ENCODE measurements at places on chromosomes 1 and 21.

- no peak for DNase-seq
Observed at GRCh38 chr1:5645135-5645399, 347.2 kb downstream of the NPHP4 start.

DNA sequence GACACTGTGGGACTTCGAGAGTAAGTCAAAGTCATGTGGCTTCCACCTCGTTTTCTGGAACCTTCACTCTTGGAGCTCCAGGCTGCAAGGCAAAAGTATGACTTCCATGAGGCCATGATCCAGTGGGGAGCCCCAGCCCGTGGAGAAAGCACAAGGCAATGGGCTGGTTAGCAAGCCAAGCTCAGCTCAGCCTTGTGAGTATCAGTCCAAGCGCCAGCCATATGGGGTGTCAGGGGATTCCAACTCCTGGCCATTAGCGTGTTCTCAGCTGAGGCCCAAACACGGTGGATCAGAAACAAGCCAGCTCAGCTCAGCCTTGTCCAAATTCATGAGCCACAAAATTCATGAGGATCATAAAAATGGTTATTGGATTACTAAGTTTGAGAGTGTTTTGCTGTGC is 261.0 kb downstream of the RHOU start:
- no peak for DNase-seq

DNA sequence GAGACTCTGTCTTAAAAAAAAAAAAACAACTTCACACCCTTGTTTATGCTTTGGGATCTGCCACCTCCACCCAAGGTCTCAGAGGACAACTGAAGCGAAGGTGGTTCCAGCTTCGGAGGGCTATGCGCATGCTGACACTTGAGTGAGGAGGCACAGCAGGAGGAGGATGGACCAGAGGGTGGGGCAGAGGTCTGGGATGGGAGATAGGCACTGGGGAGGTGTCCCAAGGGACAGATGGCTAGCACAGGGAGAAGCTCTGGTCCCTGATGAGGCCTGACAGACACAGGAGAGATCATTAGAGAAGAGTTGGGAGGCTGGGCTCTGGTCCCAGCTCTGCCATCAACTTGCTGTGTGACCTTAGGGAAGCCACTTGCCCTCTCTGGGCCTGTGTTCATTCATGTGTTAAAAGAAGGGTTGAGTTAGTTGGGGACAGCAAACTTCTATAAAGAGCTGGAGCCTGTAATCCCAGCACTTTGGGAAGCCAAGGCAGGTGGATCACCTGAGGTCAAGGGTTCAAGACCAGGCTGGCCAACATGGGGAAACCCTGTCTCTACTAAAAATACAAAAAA is 16.8 kb downstream of the E2F2 start:
- no peak for DNase-seq

DNA sequence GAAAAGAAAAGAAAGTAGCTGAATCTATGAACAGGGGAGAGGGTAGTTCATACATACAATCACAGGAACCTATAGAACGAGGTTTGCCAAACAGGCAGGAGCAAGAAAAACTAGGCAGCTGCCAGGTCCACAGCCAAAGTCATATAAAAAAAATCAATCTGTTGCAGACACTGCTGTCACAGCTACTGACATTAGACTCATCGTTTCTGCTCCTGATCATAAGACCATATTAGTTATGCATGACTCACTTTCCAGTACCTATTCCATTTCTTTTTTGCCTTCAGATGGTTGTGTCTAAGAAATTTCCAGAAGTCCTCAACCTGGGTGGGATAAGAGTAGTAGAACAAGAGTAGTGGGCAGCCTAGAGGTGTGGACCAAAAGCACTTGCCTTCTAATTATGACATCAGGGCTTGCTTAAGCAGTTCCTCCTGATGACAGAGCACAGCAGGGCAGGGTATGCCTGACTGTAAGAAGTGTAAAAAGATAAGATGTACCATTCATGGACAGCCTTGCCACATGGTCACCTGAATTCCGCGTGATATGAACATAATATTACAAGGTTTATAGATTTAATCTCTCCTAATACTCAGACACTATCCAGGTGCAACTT is 323.2 kb upstream of the SGIP1 start:
- DNase-seq: no peak

DNA sequence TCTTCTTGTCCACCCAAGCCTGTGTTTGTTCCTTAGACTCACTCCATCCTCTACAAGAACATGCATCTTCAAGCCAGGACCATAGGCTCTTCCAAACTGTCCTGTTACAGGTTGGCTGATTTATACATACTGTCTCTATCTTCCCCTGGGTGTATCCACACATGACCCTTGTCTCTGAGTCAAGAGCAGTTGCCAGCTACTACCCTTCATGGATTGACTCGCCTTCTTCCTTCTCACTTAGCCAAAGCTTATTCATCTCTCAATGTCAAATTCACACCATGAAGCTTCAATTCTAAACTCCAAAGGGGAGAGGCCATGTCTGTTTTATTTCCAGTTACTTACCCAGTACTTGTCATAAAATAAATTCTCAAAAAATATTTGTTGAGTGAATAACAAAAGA is 64.1 kb upstream of the CACHD1 start:
- no peak for DNase-seq

GRCh38 chr1:190940951-190941350 is 463.3 kb upstream of the BRINP3 start:
- DNase-seq: no peak

DNA sequence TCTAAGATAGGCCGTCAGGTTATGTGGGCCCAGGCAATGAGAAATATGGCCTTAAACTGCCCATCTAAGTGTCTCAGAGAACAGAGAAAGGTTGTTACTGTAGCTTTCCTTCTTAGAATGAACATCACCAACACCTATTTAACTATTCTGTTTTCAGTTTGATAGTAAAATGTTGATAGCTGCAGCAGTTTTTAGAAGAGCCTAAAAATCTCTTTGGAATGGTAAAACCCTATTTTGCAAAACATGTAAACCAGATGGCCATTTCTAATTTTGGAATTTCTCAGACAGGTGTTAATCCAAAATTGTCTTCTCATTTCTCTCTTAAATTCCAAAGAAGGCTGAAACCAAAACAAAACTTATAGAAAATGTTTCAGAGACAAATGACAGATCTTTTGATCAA is 57.5 kb downstream of the DIPK1A start:
- DNase-seq: no peak

- DNase-seq: no peak
Observed at GRCh38 chr1:200850554-200850953, 22.2 kb upstream of the GPR25 start.

- no peak for DNase-seq
Observed at GRCh38 chr1:114468710-114469468, 42.1 kb downstream of the TRIM33 start.

DNA sequence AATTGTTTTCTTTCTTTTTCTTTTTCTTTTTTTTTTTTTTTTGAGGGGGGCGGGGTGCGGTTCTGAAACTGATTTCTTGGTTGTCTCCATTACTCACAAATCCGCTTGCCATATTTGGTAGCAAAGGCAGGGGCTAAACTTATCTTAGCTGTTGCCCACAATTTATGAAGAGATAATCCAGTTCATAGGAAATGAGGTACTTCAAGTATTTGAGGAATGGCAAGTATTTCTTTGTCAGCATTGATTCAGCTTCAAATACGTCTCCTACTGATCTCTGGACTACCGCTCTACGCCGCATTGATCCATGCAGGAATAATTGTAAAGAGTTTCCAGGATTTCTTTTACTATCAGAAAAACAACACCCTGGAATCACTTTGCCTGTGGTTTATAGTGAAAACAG is 289.2 kb upstream of the DPYD start:
- DNase-seq: no peak

- DNase-seq: no peak
Observed at GRCh38 chr1:205505791-205506190, 1.3 kb downstream of the CDK18 start.

GRCh38 chr21:36734367-36735200 is 35.7 kb downstream of the SIM2 start:
- no peak for DNase-seq

Measured in cerebellar nuclear complex (tissue), 1 donor.